ENCODE measurements at places on chromosomes 16 and 17. TPM values are rescaled to one million over a fixed set of nuclear protein-coding genes. Genes with fewer than 3 reads are reported as not detected.
A peak's percentile ranks its signal among the peaks of the same experiment; 100 is the strongest.

Gene CPHXL
- not detected for total RNA-seq

Gene SBK1
- total RNA-seq, result 1.3 TPM

Gene ACSM5
- 12.5 TPM for total RNA-seq

Gene TLCD1
- 3.8 TPM for total RNA-seq

Gene CDH15
- 0.14 TPM for total RNA-seq

Gene CDT1
- total RNA-seq, result 1.6 TPM

Gene ACSM2A
- total RNA-seq, result not detected

Gene SLC5A2
- not detected for total RNA-seq

Gene OR4D2
- not detected for total RNA-seq

Gene STAC2
- 3.7 TPM for total RNA-seq

Gene CTRB2
- total RNA-seq, result 2.9 TPM

Gene CHTF8
- 53.2 TPM for total RNA-seq

Gene CREBBP
- 46.4 TPM for total RNA-seq

DNA sequence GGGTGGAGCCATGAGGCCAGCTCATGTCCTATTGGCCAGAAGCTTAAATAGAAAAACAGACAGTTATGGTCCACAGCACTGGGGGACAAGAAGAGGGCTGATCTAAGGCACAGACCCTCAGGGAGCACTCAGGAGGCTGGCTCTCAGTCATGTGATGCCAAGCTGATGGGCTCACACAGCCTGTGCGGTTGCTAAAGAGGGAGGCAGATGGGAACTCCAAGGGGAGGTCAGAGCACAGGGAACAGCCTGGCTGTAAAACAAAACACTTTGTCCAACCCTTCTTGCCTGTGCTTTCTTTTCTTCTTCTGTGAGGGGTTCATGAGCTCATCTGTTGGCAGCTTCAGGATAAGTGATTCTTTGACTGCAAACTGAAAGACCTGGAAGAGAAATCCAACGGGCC, 27.2 kb downstream of the CNTNAP1 start:
- DNase-seq, result no peak

GRCh38 chr17:35543856-35544255, 6.4 kb upstream of the SLFN12L start:
- DNase-seq, result no peak

- DNase-seq, result no peak
Observed at GRCh38 chr16:9682320-9682719, 499.9 kb downstream of the GRIN2A start.

GRCh38 chr16:48611329-48612137, 1.6 kb upstream of the N4BP1 start:
- DNase-seq, result no peak

DNA sequence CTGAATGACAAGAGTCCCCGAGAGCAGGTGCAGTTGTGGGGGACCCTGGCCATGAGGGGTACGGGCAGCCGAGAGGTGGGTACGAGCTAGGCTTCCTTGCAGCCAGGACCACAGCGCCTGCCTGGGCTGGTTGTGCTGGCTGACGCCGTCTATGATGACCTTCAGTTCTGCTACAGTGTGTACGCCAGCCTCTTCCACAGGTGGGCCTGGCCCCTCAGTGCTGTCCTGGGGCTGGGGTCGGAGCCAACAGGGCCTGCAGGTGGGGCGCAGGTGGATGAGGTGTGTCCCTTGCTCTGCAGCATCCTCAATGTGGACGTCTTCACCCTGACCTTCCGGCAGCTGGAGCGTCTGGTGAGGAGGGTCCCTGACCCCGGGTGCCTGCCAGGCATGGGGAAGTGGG, 7.2 kb downstream of the TSR3 start:
- DNase-seq, result peak; percentile 29

GRCh38 chr16:80437707-80438106, 103.1 kb upstream of the DYNLRB2 start:
- DNase-seq, result no peak

GRCh38 chr17:44871556-44871955, 23.9 kb downstream of the HIGD1B start:
- no peak for DNase-seq

GRCh38 chr17:39607851-39608130, at the start of gene NEUROD2:
TSS of gene NEUROD2 (minus strand) at chr17:39607920. CDS start at chr17:39606599, 1,321 bp downstream.
- no peak for DNase-seq

- no peak for DNase-seq
Observed at GRCh38 chr17:21033350-21033749, 9.5 kb downstream of the USP22 start.

- DNase-seq, result no peak
Observed at GRCh38 chr17:37769050-37769449, 24.2 kb upstream of the HNF1B start.

GRCh38 chr16:57356547-57356946, 2.0 kb upstream of the CCL22 start:
- no peak for DNase-seq

GRCh38 chr17:81608605-81609004, 28.3 kb downstream of the NPLOC4 start:
- no peak for DNase-seq

- DNase-seq, result no peak
Observed at GRCh38 chr16:23676924-23677480, 1.7 kb upstream of the PLK1 start.

DNA sequence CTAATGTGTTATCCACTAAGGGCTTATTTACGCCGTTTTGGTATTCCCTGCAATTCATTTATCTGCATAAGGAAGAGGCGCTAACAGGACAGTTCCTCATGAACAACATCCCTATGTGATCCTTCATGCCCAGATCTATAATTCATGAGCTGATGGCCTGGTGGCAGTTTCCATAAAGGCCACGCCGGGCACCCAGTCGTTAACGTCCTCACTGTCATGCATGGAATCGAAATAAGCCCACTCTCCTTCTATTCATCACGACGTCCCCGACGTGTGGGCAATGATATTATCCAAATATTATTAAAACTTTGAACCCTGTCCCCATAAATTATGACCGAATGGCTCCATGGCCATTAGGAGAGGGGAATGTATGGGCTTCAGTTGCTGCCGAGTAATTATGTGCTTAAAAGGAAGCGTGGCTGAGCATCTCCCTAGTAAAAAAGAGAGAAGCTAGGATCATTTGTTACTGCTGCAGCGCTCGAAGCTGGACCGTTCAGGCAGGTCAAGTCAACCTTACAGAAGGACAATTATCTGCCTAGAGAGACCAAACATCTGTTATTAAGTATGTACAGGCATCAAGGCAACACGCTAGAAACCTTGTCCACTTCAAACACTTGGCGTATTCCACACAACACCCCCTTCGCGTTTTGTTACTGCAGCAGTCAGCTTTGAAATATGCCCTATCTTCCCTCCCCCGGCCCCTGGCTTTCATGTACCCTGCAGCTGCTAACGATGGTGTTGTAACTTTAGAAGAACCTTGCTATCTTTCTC, 94.0 kb upstream of the SALL1 start:
- no peak for DNase-seq

GRCh38 chr16:7324321-7324720, 8.3 kb upstream of the RBFOX1 start:
- DNase-seq, result no peak

GRCh38 chr16:89167425-89167941, 4.1 kb upstream of the CDH15 start:
- peak; percentile 86 for DNase-seq

GRCh38 chr17:82065193-82065637, 389 bp downstream of the DUS1L start:
- peak; percentile 67 for DNase-seq

DNA sequence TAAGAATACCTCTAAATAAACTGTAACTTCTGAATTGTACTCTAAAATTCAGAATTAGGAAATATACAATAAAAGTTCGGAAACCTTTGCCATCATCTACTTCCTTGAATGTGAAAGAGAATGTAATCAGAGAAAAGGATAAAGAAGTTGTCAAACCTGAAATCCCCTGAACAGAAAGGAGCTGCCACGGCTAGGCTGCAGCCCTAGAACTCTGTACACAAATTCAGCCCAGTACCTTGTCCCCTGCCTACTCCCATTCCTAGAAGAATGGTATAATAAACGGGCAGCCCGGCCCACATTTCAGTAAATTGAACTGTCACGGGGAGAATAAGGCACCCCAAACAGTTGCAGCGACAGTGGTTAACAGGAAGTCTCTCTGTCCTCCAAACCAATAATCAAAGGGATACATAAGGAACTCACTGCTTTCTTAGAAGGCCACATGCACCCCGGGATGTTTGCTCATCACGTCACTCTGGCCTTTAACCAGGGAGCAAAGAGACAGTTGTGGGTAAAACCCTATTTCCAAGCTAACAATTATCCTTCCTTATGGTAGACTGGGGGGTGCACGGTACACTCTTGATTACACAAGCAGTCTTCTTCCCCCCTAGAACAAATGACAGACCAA, 24.3 kb upstream of the RFFL start:
- DNase-seq, result no peak

- DNase-seq, result peak; percentile 29
Observed at GRCh38 chr16:17271687-17272086, 199.1 kb downstream of the XYLT1 start.

DNA sequence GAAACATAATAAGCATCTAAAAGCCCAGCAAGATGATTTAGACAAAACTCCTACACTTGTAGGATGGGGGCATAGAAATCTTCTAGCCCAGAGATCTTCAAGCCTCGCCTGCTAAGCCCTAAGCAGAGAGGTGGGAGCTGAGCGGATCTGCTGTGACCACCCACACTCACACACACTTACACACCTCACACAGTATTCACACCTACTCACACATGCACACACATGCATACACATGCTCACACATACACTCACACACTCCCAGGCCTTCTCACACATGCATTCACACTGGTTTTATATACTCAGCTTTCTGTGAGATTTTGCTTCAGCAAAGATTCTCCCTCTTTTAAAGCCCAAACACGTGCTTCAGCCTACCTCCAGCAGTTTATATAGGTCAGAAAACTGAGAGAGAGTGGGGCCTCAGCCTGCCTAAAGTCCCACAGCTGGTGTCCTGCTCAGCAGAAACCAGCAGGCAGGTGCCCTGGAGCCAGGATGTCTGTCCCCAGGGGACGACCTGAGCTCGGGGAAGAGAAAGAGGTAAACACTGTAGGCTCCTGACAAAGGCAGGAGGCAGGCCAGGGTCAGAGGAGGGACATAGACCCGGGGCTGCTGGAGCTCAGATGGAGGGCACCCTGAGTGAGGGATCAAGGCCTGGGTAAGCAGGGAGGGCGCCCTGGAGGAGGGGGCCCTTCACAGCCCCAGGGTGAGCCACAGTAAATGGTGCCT, 12.0 kb upstream of the KRT19 start:
- no peak for DNase-seq

DNA sequence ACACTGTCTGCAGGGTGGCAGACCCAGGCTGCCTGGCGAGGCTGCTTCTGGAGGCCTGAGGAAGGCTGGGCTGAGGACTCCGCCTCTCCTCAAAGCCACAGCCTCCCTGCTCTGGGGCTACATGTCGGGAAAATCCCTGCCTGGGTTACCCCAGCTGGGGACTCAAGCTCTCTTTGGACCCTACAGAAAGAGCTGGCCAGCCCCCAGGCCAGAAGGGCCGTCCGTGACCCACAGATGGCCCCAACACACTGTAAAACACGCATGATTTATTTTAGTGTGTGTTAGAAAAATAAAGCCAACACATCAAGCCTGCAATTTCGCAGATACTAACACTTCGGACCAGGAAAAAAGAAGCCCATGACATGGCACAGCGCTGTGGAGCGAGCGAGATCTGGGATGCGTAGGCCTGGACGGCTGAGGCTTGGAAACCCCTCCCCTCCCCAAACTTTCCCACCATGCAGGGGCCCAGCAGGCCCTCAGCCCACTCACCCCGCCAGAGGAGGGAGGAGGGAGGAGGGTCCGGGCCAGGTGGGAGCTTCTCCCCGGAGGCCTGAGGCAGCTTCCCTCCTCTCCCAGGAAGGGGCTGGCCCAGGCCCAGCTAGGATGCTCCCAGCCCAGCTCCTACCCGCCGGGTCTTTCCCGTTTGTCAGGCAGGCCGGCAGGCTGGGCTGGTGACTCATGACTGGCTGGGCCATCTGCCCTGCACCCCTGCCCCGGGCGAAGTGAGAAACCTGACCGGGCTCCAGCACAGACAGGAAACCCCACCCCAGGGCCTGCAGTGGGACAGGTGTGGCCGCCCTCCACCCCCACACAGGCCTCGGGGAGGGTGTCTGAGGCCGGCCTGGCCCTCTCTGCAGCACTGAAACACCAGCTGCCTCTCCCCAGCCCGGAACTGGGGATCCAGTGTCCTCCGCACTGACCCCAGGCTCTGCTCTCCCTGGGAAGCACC, 34.1 kb upstream of the SLC38A10 start:
- peak; percentile 89 for DNase-seq

- DNase-seq, result peak; percentile 64
Observed at GRCh38 chr17:79001190-79002020, 8.2 kb downstream of the CANT1 start.

GRCh38 chr17:43834106-43834505, 1.2 kb upstream of the MPP3 start:
- no peak for DNase-seq

- no peak for DNase-seq
Observed at GRCh38 chr17:43042025-43042628, 17.1 kb downstream of the RND2 start.

DNA sequence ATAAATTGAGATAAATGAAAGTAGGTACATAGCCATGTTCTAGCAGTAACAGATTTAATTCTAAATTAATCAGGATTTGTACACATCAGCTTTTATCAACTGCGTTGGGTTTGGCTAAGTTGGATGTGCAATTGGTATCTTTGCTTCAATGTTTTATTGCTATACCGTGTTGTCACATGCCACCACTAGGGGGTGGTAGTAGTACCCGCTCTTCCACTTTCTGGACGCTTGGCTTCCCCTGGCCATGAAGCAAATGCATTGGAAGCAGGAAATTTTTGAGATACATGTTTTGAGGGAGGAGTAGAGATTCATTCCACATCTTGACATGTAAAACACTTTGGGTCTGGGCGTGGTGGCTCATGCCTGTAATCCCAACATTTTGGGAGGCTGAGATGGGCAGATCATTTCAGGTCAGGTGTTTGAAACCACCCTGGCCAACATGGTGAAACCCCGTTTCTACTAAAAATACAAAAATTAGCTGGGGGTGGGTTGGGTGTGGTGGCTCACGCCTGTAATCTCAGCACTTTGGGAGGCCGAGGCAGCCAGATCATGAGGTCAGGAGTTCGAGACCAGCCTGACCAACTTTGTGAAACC, 58.6 kb downstream of the EMP2 start:
- peak; percentile 70 for DNase-seq

DNA sequence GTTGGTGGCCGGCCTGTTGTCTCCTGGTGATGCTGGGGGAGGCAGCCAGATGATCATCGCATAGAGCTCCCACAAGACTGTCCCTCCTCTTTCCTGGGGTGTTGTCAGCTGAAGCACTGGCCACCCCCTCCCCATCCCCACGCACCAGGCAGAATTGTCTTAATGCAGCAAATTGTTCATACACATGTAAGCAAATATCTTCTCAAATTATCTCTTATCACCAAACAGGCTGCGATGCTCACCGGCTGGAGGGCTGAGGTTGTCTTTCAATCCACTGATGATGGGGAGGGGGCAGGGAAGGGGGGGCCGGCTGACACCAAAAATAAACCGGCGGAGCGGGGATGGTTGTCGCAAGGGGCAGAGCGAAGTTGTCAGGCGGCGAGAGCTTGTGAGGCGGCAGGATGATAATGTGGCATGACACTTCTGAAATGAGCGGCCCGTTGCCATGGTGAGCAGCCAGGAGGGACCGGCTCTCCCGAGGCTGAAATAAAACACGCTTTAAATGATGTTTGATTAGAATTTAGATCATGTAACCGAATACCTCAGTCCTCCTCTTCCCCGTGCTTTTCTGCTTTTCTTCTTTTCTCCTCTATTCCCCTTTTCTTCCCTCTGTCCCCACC, 59.8 kb downstream of the MRM1 start:
- DNase-seq, result no peak

- no peak for DNase-seq
Observed at GRCh38 chr17:4234401-4234800, 29.4 kb downstream of the ANKFY1 start.

- DNase-seq, result peak; percentile 94
Observed at GRCh38 chr16:85151603-85152413, 39.5 kb upstream of the CIBAR2 start.

- peak; percentile 53 for DNase-seq
Observed at GRCh38 chr17:74852237-74853047, 7.2 kb downstream of the GRIN2C start.

Measured in right cardiac atrium (tissue), 5 donors.